Panc1 (cell line): ENCODE measurements at places on chromosomes 7 and 10. TPM values are rescaled to one million over a fixed set of nuclear protein-coding genes. Genes with fewer than 3 reads are reported as not detected.

SKIDA1 gene
- total RNA-seq: 9.3 TPM

GRCh38 chr10:3203016-3203811 is 30.6 kb upstream of the PITRM1 start:
- H3K4me3 ChIP-seq: no peak overlapping the region
- no peak for DNase-seq
- peaks cover under 1% of the 10 kb centered on the region for H3K4me1 ChIP-seq
- no peaks in the 10 kb centered on the region for H3K27me3 ChIP-seq

ZNF467 gene
- total RNA-seq: 18.1 TPM

DNA sequence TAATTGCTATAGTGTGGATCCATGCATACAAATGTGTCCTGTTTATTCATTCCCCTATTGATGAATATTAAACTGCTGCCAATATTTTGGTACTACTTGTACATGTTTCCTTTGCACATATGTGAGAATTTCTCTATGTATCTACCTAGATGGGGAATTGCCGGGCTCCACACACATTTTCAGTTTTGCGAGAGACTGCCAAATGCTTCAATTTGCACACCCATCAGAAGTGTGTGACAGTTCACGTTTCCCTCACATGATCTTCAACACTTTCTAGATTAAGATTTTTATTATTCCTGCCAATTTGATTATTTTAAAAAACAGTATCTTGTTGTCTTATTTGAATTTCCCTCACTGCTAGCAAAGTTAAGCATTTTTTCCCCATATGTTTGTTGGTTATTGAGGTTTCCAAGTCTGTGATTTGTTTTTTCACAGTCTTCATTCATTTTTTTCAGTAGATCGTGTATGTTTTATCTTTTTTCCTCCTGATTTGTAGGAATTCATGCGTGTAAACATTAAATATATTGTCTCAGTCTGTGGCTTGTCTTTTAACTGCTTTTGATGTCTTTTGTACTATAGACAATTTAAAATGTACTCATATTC is 2.4 kb upstream of the KLF14 start:
- no peaks in the 10 kb centered on the region for H3K36me3 ChIP-seq
- DNase-seq: no peak
- H3K27ac ChIP-seq: no peak overlapping the region

DNA sequence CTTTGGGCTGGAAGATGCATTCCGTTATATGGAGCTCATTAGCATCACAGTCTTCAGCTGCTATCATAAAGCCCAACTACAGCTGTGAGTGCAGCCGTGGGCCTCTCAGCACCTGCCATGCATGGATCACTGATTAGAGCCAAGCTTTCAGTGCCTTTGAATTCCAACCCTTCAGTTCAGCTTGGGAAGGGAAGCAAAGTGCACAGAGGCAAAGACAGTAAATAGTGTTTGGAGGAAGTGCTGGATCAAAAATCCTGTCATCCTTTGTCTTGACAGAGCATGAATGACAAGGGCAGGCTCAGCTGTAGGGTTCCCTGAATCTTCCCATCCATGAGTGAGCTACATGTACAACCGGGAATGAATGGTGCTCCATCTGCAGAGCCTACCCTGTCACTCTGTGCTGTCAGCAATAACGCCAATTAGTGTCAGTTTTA is 153.7 kb downstream of the DNAJB9 start:
- no peaks in the 10 kb centered on the region; the same call in 1 of the 2 replicates for H3K4me1 ChIP-seq
- H3K36me3 ChIP-seq: no peaks in the 10 kb centered on the region
- H3K27ac ChIP-seq: no peak overlapping the region
- H3K27me3 ChIP-seq: no peaks in the 10 kb centered on the region
- DNase-seq: no peak

- no peak overlapping the region for H3K4me3 ChIP-seq
- DNase-seq: no peak
- no peaks in the 10 kb centered on the region for H3K36me3 ChIP-seq
- no peak overlapping the region for H3K27ac ChIP-seq
- no peaks in the 10 kb centered on the region for H3K27me3 ChIP-seq
- H3K4me1 ChIP-seq: peaks cover 27% of the 10 kb centered on the region
These were observed 18.3 kb downstream of the GPRIN2 start for GRCh38 chr10:46538155-46538554.

DNA sequence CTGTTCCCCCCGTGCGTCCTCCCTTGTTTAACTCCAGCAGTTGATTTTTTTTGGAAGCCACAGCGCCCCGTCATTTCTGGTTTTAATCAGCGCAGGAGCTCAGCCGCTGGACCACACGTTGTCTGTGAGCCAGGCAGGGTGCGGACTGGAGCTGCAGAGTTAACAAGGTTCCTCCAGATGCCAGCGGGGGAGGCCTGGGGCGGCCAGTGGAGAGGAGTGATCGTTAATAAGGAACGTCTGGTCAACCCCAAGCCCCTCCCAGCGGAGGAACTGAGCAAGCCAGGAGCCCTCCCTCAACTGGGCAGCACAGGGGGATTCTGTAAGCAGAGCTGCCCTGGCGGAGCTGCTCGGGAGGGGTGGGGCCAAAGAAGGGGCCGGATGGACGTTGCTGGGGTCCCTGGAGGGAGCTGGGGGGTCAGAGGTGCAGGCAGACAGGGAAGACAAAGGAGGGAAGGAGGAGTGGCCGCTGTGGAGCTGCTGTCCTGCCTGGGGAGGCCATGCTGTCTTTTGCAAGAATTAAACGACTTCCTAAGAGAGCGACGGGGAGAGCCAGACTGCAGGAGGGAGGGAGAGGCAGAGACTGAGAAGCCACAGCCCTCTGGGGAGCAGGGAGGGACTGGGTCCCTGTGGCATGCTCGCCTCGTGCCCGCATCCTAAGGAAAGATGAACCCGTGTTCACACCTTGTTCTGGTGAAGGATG is 537.1 kb upstream of the FOXK1 start:
- no peak overlapping the region for H3K27ac ChIP-seq
- no peak overlapping the region for H3K4me3 ChIP-seq
- H3K27me3 ChIP-seq: no peaks in the 10 kb centered on the region
- H3K4me1 ChIP-seq: no peaks in the 10 kb centered on the region
- no peaks in the 10 kb centered on the region for H3K36me3 ChIP-seq

HIPK2 gene
- total RNA-seq: 34.1 TPM

CFAP43 gene
- 0.21 TPM for total RNA-seq

GRCh38 chr10:2445370-2445769 is 622.0 kb upstream of the PFKP start:
- H3K36me3 ChIP-seq: no peaks in the 10 kb centered on the region
- H3K27me3 ChIP-seq: no peaks in the 10 kb centered on the region
- no peak for DNase-seq
- no peaks in the 10 kb centered on the region for H3K4me1 ChIP-seq
- H3K27ac ChIP-seq: no peak overlapping the region

- H3K27me3 ChIP-seq: no peaks in the 10 kb centered on the region
- DNase-seq: no peak
- peak overlapping the region; percentile 51 for H3K27ac ChIP-seq
- H3K4me3 ChIP-seq: no peak overlapping the region
- H3K36me3 ChIP-seq: no peaks in the 10 kb centered on the region
These were observed 15.4 kb downstream of the NFE2L3 start for GRCh38 chr7:26167303-26167934.

DNA sequence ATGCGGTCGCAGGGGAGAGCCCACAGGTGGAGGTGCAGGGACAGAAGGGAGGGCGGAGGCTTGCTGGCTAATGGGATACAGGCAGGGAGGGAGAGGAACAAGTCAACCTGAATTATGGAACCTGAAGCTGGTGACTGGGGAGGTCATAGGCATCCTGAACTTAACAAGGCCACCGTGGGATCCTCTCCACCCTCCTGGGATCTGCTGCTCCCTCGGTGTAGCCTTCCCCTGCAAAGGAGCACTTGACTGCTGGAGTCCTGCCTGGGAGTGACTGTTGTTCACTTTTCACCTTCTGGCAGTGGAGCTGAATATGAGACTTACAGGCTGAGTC is 223.1 kb downstream of the GFRA1 start:
- no peak for DNase-seq
- no peaks in the 10 kb centered on the region for H3K4me1 ChIP-seq
- H3K27ac ChIP-seq: no peak overlapping the region

DNA sequence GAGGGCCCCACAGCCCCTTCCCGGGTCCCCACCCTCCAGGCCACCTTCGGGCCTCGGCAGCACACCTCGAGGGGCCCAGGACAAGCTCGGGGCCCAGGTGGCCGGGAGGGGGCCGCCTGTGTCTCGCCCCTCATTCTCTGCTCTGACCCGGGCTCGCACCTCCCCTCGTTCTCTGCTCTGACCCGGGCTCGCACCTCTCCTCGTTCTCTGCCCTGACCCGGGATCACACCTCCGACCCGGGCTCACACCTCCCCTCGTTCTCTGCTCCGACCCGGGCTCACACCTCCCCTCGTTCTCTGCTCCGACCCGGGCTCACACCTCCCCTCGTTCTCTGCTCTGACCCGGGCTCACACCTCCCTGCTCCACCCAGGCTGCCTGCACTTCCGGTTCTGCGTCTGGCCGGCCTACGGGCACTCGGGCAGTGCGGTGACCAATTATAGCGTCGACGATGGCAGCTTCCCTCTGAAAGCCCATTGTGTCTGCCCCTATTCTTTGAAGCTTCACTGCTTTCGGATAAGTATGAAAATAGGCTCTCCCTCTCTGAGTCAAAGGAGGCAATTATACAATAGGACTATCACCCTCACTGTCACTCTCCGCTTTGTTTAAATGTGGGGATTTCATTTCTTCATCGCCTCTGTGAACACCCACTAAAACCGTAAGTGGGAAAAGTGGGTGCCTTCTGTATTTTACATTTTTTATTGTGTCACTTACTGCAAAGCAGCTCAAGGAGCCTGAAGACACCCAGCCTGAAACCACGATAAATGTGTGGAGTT is 457.4 kb downstream of the DNAJB6 start:
- H3K4me1 ChIP-seq: no peaks in the 10 kb centered on the region; the same call in 1 of the 2 replicates
- H3K4me3 ChIP-seq: no peak overlapping the region
- no peaks in the 10 kb centered on the region for H3K36me3 ChIP-seq
- DNase-seq: no peak

DNA sequence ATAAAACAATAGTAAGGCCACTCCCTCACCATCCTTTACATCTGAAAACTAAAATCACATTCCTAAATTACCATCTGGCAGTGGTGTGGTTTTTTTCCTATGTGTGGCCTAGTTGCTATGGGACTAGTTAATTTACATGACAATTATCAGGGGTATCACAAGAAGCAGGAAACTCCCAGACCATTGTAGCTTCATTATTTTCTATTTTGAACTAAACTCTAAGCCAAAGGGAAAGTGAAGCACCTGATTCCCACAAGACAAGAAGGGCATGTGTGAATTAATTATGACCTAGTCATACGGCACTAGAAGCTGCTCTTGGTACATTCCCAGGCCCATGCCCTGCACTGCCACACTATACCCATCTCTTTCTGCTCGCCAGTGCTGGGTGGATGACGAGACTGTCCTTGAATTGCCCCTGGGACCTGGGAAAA is 103.4 kb downstream of the ATXN7L1 start:
- H3K4me1 ChIP-seq: peaks cover 33% of the 10 kb centered on the region
- no peaks in the 10 kb centered on the region for H3K27me3 ChIP-seq
- no peaks in the 10 kb centered on the region for H3K36me3 ChIP-seq
- no peak overlapping the region for H3K27ac ChIP-seq
- DNase-seq: no peak

- no peak for DNase-seq
- H3K4me1 ChIP-seq: no peaks in the 10 kb centered on the region
- peaks cover 25% of the 10 kb centered on the region; the same call in 1 of the 2 replicates for H3K27me3 ChIP-seq
- H3K4me3 ChIP-seq: no peak overlapping the region
- no peaks in the 10 kb centered on the region for H3K36me3 ChIP-seq
These were observed 3.7 kb downstream of the GPR26 start for GRCh38 chr10:123669886-123670285.

BEND7 gene
- total RNA-seq: 7.6 TPM

- H3K27ac ChIP-seq: no peak overlapping the region
- DNase-seq: no peak
- no peaks in the 10 kb centered on the region for H3K36me3 ChIP-seq
- no peak overlapping the region for H3K4me3 ChIP-seq
- H3K27me3 ChIP-seq: no peaks in the 10 kb centered on the region
- no peaks in the 10 kb centered on the region for H3K4me1 ChIP-seq
These were observed 119.3 kb upstream of the FRMD4A start for GRCh38 chr10:14450041-14450491.

BUB3 gene
- 237 TPM for total RNA-seq

DNA sequence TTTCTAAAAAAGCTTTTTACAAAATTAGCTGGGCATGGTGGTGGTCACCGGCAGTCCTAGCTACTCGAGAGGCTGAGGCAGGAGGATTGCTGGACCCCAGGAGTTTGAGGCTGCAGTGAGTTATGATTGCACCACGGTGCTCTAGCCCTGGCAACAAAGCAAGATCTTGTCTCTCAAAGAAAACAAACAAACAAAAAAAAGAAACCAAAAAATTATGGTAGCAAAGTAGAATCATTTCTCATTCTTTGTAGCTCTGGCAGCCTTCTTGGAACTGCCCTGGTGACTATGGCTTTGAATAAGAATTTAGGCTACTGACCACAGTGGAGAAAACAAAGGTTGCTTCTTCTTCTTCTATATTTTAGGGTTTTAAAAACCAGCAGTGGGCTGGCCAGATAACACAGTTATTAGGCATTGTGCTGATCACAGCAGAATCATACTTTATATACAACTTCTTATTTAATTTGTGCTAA is 41.9 kb upstream of the PRKAR2B start:
- no peak for DNase-seq
- no peak overlapping the region for H3K27ac ChIP-seq
- no peaks in the 10 kb centered on the region for H3K4me1 ChIP-seq
- no peaks in the 10 kb centered on the region for H3K36me3 ChIP-seq
- H3K27me3 ChIP-seq: no peaks in the 10 kb centered on the region
- no peak overlapping the region for H3K4me3 ChIP-seq

NUTM2E gene
- 0.08 TPM for total RNA-seq

GNGT1 gene
- not detected for total RNA-seq

- no peak for DNase-seq
- H3K27ac ChIP-seq: no peak overlapping the region
- no peaks in the 10 kb centered on the region for H3K36me3 ChIP-seq
- H3K27me3 ChIP-seq: no peaks in the 10 kb centered on the region
- no peak overlapping the region for H3K4me3 ChIP-seq
- no peaks in the 10 kb centered on the region for H3K4me1 ChIP-seq
These were observed 14.0 kb upstream of the CDK14 start for GRCh38 chr7:90582164-90582563.

DNA sequence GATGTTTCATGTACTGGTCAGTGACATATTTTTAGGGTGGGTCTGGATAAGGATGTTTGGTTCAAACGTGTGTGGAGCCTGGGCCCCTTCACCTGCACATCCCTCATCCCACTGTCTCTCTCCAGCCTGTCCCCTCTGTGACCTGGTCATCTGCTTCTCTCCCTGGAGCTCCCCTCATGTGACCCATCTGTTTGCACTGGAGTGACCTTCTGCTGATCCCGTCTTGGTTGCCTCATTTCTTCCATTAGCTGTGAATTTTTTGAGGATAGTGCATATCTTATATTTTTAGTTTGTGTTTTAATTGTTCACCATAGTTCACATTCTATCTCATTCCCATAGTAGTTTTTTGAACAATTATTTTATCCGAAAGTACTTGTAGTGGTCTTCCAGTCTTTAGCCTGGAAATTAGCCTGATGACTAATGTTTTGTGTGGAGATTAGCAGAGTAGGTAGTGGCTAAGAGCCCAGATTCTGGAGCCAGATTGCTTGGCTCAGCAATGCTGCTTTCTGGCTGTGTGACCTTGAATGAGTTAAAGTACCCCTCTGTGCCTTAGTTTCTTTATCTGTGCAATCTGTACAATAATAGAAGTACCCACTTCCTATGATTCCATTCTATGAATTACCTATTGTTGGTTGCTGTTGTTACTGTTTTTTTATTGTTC is 224.5 kb downstream of the LRMDA start:
- H3K4me3 ChIP-seq: no peak overlapping the region
- no peaks in the 10 kb centered on the region for H3K4me1 ChIP-seq
- no peak for DNase-seq
- H3K36me3 ChIP-seq: no peaks in the 10 kb centered on the region
